Stimulated activated CD8-positive, alpha-beta memory T cell treated with anti-CD3 and anti-CD28 coated beads, Interleukin-7, amount 100 ng/mL, for 1 hour (primary cell): ENCODE measurements at places on chromosomes 12 and 14.

- no peak for DNase-seq
Measured at GRCh38 chr12:99146185-99146584, 501.1 kb downstream of the APAF1 start.

GRCh38 chr12:108175310-108175709 lies 46.2 kb downstream of the WSCD2 start:
- no peak for DNase-seq

DNA sequence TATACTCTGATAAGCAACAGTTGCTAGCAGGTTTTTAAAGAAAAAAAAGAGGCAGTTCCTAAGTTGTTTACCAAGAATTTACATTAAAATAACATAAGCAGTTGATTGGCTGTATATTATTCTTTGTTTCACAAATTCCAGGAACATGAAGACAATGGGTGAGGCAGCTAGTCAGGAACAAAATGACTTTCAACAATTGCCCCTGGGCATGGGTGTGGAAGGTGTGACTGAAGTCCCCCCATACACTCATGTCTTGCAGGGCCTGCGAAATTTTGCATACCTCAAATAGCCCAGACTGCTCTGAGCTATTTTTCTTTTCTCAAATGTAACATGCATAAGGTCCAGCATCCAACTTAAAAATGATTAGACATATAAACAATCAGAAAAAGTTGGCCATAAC lies 267.2 kb upstream of the DIO3 start:
- DNase-seq = no peak

DNA sequence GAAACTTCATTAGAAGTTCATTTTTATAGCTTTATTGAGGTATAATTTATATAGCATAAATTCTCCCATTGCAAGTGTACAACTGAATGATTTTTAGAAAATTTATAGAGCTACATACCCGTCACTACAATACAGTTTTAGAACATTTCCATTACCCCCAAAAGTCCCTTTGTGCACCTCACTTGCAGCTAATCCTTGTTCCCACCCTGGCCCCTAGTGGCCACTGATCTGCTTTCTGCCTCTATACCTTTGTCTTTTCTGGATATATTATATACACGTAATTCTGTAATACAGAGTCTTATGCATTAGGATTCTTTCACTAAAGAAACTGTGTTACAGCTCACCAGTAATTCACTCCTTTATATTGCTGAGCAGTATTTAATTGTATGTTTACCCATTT lies 145.1 kb upstream of the DIO2 start:
- no peak for DNase-seq

- no peak for DNase-seq
Measured at GRCh38 chr14:46818147-46818546, 166.6 kb upstream of the RPL10L start.

DNA sequence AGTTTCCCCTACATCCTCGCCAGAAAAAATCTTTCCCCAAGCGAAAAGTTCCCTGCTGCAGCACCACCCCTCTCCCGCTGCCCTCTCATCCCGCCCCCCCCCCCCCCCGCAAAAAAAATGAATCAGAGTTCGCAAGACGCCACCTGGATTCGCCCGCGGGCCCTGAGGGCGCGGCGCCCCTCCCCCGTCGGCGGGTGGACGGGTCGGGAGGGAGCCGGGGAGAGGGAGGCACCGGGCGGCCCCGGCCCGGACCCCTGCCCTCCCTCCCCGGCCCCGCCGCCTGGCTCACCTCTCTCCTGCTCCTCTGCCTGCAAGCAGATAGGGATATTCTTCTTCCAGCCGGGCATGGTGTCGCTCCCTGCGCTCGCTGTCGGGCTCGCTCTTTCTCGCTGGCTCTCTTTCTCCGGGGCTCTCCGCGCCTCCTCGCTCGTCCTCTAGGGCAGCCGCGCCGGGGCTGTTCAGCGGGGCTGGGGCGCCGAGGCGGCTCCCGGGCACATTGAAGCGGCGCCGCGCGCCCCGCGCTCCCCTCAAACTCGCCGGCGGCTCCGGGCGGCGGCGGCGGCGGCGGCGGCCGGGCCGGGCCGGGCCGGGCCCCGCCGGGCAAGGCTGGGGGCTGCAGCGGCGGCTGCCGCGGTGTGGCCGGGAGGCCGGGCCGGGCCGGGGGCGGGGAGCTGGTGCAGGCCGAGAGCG lies 200.3 kb upstream of the CAND1 start:
- no peak for DNase-seq

DNA sequence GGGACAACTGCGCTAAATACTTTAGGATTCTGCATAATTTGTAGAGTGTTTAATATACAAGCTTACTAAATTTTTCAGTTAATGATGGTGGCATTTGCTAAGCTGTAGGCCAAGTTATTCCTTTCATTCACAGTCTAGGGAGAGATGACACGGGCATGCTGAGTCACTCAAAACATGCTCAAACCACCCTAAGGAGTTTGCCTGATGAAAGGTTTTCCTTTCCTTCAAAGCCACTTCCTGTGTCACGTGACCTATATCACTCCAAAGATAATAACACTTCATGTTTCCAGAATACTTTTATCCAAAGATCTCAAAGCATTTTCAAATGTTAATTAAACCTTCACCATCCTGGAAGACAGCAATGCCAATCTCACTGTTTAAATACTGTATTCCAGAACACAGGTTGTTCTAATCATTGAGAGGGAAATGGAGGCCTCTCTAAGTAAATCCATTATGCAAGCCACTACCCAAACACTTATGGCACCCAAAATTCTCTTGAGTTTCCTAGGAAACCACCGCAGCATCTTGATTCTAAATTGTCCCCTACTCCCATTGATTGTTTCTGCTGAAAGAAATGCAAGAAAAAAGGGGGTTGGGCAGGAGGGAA lies 207.0 kb upstream of the CDKN3 start:
- no peak for DNase-seq

- DNase-seq = no peak
Measured at GRCh38 chr14:73961192-73961591, 11.1 kb downstream of the COQ6 start.

DNA sequence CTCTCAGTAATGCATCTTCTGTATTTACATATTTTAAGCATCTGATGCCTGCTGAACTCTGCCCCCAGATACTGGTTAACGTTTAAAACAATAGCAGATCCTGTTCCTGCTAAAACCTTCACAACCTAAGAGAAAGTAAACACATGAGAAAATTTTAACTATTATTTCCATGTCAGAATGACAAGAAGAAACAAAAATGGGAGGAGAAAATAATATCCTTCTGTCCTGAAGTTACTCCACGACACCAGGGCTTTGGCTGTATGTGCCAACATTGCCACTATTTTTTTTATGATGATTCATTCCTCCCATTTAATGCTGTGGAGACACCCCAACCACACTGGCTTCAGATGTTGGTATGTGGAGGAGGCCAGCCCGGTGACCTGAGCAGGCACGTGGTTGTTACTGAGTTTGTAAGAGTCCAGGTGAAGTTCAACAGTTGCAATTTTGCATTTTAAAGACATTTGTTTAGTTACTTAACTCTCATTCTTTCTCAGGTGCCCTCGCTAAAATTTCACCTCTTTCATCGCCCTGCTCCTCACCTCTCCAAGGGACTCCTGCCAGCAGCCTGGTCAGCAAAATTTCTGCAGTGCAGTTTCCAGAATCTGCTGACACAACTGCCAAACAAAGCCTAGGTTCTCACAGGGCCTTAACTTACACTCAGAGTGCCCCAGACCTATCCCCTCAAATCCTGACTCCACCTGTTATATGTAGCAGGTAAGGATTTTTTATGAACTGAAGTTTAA lies 65.5 kb upstream of the SLCO1C1 start:
- DNase-seq = no peak

GRCh38 chr14:92841930-92842329 lies 47.8 kb downstream of the GOLGA5 start:
- DNase-seq = no peak

- DNase-seq = no peak
Measured at GRCh38 chr12:96075560-96075959, 40.2 kb upstream of the LTA4H start.

- DNase-seq = no peak
Measured at GRCh38 chr12:120741476-120742421, 16.1 kb downstream of the ACADS start.

GRCh38 chr12:110339184-110339952 lies 58.3 kb downstream of the ATP2A2 start:
- DNase-seq = no peak

DNA sequence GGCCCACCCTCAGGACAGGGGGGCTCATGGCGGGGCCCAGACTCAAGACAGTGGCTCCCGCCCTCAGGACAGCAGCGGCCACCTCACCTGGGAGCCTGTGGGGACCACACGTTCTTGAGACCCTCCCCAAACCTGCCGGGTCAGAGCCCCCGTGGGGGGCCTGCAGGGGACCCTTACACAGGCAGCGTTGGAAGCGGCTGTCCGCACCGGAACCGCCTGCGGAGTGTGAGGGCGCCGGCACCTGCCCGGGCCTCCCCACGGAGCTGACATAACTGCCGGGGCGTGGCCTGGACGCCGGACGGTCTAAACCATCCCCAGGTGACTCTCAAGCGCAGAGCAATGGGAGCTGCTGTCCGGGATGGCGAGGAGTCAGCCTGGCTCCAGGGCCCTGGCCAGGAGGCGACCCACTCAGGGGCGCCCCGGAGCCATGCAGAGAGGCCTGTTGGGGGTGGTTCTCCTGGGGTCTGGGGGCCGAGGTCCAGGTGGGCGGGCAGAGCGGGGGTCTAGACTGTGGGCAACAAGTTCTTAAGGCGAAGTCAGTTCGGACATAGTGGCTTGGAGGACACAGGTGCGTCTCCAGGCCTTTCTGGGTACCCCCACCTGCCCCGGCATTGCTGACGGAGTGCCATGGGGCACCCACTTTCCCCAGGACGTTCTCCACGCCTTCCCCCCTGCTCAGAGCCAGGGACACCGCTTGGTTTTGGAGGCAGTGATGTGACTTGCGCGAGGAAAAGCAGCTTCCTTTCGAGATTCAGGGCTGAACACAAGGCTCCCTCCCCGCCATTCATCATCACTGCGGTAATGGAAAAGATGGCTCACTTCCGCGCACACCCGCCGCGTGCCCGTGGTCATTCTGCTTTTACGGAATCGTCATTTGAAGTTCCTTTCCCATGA lies 23.2 kb downstream of the GALNT9 start:
- no peak for DNase-seq

- no peak for DNase-seq
Measured at GRCh38 chr12:89862511-89863445, 154.1 kb upstream of the ATP2B1 start.

DNA sequence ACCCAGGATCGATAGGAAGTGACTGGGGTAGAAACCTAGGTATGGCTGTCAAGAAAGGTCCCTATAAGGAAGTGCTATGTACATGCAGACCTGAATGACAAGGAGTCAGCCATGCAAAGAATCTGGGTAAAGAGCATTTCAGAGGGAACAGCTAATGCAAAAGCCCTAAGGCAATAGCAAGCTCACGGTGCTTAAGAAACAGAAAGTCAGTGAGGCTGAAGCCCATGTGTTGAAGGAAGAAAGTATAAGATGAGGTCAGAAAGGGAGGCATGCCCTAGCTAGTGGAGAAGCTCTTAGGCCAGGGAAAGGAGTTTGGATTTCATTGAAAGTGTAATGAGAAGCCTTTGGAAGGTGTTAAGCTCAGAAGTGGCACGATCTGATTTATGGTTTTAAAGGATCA lies 6.0 kb upstream of the ADCY6 start:
- no peak for DNase-seq

DNA sequence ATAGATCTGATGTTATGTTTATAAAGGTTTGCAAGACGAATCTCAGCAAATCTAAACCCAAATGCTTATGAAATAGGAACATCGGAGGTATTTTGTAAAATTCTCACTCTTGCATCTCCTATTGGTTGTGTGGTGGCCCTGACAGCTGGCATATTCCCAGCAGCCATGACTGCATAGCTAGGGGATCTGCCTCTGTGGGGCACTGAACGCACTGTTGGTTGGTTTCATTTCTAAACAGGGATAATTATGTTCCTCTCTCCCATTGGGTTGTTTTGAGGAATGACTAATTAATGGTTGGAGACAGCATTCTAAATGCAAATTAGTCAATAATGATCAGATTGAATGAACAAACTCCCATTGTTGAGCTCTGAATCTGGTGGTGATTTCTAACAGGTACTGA lies 2.7 kb upstream of the BEST3 start:
- no peak for DNase-seq

GRCh38 chr12:131984334-131984733 lies 34.6 kb downstream of the EP400 start:
- DNase-seq = no peak

DNA sequence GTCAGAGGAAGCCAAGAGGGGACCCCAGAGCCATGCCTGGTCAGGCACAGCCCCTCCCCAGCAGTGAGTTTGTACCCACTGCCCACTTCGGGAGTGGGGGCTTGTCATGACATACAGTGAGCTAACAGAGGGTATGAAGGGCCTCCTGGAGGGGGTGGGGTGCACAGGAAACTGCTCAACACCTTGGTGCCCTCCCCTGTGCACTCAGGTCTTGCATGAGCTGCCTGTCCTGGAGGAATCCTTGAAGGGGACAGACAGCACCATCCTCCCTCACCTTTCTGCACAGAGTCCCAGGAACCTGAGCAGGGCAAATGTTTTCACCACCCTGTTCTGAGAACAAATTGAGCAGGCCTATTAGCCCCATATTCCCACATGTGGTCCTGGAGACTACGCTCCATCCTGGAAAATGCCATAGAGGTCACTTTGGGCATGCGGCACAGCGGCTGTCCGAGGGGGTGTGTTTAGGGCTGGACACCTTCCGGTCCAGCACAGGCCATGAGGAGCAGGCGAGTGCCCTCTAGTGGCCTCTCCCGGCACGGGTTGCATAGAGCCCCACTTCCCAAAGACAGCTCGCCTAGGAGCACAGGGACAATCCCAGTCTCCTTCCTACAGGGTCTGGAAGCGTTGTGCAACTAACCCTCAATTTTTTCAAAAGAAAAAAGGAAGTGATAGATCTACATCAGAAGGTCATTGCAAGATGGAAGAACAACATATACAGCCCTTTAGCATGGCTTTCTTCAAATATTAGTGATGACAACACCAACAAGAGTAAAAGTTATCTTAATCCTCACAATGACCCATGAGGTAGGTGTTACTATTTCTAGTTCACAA lies 31.9 kb upstream of the ZFP36L1 start:
- no peak for DNase-seq

GRCh38 chr14:92225731-92226130 lies 97.2 kb upstream of the SLC24A4 start:
- DNase-seq = no peak

DNA sequence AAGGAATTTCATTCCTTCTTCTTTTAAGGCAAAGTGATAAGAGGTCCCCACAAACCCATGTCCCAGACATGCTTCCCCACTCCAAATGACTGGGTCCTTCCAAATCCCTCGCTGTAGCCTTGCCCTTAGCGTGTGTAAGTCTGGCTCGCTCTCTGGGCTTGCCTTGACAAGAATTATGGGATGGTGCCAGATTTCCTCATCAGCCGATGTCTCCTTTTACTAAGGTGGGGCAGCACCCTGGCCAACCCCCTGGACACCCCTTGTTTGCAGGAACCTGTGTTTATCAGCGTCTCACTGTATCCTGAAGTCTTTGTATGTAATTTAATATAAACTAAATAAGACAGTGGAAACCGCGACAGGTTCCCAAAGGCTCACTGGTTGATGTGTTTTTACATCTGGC lies 493.3 kb downstream of the EGLN3 start:
- no peak for DNase-seq
